ENCODE measurements at places on chromosomes 2 and 18.
A peak's percentile ranks its signal among the peaks of the same experiment; 100 is the strongest.

- no peak for DNase-seq
These were observed 16.7 kb downstream of the IL1F10 start for GRCh38 chr2:113084249-113085000.

- no peak for DNase-seq
These were observed 47.5 kb upstream of the ACSL3 start for GRCh38 chr2:222813177-222813843.

DNA sequence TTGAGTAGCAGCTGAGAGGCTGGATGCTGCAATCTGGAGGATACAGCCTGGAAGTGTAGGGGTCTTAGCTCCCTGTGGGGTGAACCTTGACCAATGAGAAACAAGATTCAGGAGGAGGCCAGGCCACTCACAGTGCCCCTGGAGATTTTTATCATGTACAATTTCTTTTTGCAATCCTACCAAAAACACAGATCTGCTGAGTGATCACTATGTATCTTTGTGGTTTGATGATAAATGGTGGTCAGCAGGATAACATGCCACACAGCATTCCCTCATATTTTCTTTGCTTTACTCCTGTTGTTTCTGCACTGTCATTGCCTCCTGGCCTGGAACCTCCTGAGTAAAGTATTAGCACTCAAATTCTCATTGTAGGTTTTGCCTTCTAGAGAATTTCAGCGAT lies 357.9 kb downstream of the THSD7B start:
- DNase-seq = no peak

GRCh38 chr2:10433947-10434885 lies 13.9 kb downstream of the ODC1 start:
- peak; percentile 30 for DNase-seq

- DNase-seq = no peak
These were observed 27.1 kb downstream of the RAB31 start for GRCh38 chr18:9735238-9735637.

DNA sequence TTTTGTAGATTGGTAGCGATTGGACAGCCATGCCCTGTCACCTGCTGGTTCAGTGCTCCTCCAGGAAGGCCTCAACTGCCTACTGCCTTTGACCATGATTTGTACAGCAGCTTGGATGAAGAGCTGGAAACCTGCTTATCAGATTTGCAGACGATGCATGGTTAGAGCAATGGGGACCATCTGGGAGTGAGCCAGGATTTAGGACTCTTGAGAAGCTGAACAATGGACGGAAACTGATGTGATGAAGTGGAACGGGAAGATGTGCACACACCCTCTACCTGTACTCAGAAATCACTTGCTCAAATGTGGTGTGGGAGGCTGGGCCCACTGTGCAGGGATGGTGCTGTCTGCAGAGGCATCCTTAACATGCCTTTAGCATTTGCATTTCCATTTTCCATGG lies 57.2 kb downstream of the NCK2 start:
- DNase-seq = no peak

- DNase-seq = no peak
These were observed 6.5 kb upstream of the MTERF4 start for GRCh38 chr2:241108271-241109209.

- DNase-seq = no peak
These were observed 72.8 kb downstream of the PLEKHA3 start for GRCh38 chr2:178553047-178553446.

- no peak for DNase-seq
These were observed 941.3 kb upstream of the NXPH2 start for GRCh38 chr2:139721411-139721995.

DNA sequence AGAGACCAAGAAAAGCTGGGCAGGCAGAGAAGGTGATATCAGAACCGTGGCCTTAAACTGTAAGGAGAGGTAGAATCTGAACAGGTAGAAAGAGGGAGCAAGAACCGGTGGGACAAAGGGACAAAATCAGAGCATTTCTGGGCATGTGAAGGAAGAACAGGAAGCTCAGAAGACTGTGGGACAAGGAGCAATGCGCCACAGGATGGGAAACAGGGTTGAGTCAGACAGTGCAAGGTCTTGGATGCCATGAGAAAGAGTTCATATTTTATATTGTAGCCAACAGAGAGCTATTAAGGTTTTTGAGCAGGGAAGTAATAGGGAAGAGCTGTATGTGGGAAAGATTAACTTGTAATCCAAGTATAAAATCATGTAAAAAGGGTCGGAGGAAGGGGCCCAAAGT lies 106.4 kb upstream of the UGP2 start:
- no peak for DNase-seq

GRCh38 chr2:162164802-162165201 lies 12.8 kb upstream of the GCG start:
- DNase-seq = no peak
